ENCODE measurements at places on chromosomes 5 and 9.

- DNase-seq, result peak; percentile 88
Measured at GRCh38 chr9:38362852-38363588, 29.5 kb upstream of the ALDH1B1 start.

GRCh38 chr5:97624886-97625285 is 441.8 kb upstream of the RIOK2 start:
- DNase-seq, result no peak

GRCh38 chr9:26746357-26747072 is 146.1 kb downstream of the CAAP1 start:
- DNase-seq, result no peak

DNA sequence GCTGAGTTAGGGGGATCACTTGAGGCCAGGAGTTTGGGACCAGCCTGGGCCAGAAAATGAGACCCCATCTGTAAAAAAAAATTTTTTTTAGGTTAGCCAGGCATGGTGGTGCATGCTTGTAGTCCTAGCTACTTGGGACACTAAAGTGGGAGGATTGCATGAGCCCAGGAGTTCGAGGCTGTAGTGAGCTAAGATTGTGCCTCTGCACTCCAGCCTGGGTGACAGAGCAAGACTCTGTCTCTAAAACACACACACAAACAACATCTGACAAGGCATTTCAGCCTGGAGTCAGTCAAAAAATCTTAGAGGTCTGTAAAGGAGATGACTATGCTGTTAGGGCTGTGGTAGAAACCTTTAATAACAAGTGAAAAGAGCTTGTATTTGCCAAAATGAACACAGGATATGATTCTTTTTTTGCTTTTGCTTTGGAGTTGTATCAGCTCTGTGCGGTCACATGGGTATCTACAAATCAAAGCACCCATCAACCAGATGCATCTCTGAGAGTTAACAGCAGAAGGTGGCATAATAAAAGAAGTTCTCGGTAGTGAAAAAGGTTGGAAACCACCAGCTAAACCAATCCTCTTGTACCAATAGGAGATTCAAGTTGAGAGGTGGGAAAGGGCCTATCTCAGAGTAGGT is 3.6 kb upstream of the PSMD5 start:
- no peak for DNase-seq

Data from NCI-H1694 treated with DMSO at 0.1 percent for 48 hours (cell line).